GM20000 (cell line): ENCODE measurements at places on chromosomes 2 and 18.

- DNase-seq, result no peak
These were observed 62.8 kb upstream of the SLC38A11 start for GRCh38 chr2:165017966-165018596.

GRCh38 chr2:189683348-189683747, 8.9 kb downstream of the ANKAR start:
- no peak for DNase-seq

DNA sequence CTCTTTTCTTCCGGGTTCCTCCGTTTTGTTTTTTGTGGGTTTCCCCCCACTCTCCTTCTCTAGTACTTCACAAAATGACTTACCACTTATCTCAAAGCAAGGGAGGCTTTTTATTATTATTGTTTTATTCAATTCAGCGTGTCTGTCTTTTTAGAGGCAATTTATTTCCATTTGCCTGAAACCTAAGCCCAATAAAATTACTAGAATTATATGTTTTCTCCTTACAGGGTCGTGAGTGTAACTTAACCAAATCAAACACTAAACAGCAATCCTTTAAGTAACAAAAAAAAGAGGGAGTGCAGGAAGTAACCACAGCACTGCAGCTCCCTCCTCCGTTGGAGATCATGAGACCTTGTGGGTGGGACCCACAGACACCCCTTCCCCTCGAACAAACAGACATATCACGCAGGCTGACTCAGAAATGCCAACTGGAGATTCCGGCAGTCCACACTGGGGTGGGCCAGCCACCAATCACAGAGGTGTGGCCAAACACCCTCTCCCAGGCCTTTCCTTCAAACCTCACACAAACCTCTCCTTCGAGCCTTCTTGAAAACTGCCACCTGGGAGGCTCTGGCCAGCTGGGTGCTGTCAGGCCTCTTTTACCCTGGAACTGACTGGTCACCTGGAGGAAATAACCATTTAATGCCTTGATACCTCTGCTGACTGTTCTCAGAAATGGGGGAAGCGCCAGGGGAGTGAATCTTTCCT, 207.1 kb upstream of the SMAD2 start:
- DNase-seq, result no peak

DNA sequence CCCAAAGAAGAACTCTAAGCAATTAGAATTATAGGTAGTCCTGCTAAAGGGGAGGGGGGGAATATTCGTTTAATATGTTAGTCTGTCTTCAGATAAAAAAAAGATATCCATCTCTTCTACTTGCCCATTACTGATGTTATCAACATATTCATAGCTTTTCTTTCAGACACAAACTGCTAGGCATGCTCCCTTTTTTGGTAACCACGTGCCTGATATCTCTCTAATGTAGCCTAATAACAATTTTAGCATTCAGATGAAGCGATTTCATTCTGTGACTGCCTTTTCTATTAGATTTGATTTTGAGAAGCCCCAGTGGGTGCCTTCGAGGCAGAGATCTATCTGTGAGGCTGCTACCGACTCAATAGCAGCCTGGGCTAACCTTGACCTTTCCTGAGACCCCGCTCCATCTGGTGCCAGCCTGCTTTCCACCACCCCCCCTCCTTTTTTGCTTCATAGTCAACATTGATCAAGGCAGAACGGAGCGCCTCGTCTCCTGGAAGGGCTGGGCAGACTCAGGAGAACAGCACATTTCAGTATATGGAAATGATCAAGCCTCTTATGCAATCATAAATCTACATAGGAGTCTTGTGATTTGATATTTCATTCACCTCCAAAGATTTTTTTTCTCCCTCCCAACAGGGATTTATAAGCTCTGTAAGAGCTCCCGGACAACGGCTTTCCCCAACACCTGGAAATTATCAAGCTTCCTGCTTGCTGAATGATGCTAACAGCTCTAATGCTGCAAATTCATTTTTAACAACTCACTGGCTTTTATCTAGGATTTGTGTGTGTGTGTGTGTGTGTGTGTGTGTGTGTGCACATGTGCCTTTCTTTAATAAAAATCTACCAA, 14.7 kb upstream of the BCL11A start:
- no peak for DNase-seq

GRCh38 chr2:158677542-158677941, 117.6 kb upstream of the DAPL1 start:
- no peak for DNase-seq

DNA sequence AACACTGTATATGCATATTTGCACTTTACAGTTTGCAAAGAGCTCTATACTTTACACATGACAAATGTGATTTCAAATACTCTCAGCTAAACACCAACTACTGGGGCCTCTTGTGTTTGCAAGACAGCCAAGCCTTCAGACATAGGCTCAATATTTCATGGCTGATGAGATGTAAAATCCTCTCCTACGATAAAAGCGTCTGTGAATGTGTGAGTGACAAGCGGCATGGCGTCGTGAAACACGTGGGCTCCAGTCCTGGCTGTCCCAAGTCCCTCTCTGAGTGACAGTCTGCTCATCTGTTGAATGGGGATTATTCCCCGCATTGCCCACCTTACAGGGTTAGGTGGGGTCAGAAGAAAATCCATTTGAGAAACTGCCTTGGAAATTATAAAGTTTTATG, 489.8 kb downstream of the RNF144A start:
- DNase-seq, result no peak
